ENCODE measurements at places on chromosomes 3 and 15. TPM values are rescaled to one million over a fixed set of nuclear protein-coding genes. Genes with fewer than 3 reads are reported as not detected.

The FETUB gene
- not detected for total RNA-seq

The SPINT1 gene
- total RNA-seq, result 190 TPM

The MASP1 gene
- under 0.01 TPM for total RNA-seq

The RBMS3 gene
- 43.2 TPM for total RNA-seq

The CADPS gene
- total RNA-seq, result not detected

The MKRN2OS gene
- total RNA-seq, result 1.1 TPM

The SI gene
- not detected for total RNA-seq

The ITGA11 gene
- total RNA-seq, result 0.79 TPM

The SERPINI2 gene
- total RNA-seq, result not detected

The LRRIQ4 gene
- under 0.01 TPM for total RNA-seq

The TFRC gene
- total RNA-seq, result 43.7 TPM

The SCN10A gene
- total RNA-seq, result not detected

The GPR160 gene
- total RNA-seq, result not detected

The IL17RD gene
- total RNA-seq, result 0.54 TPM

The ADGRG7 gene
- total RNA-seq, result 0.39 TPM

The LRRC31 gene
- not detected for total RNA-seq

The LRRC28 gene
- 19.6 TPM for total RNA-seq

The ITIH1 gene
- not detected for total RNA-seq

The FAM107A gene
- total RNA-seq, result not detected

The FGF12 gene
- total RNA-seq, result 0.39 TPM

The HYAL1 gene
- total RNA-seq, result 4.2 TPM

The TUSC7 gene
- total RNA-seq, result not detected

Data from placental epithelial cell (primary cell).